ENCODE measurements at places on chromosomes 16 and 17.

DNA sequence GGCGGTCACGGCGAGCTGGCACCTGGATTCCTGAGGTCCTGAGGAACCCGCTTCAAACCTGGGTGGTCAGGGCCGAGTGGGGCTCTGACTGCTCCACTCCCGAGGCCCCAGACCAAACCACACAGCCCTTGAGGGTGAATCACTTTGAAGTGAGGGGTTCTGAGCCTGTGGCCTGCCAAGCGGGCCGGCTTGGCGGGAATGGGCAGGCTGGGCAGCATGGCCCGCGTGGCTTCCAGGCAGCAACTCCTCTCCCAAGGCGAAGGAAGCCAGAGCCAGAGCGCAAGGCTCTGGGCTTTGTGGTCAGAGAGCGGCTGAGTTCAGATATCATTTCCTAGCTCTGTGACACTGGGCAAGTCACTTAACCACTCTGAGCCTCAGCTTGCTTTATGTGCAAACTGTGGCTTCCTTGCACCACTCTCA is 42.7 kb downstream of the CMIP start:
- ATAC-seq, result no peak

DNA sequence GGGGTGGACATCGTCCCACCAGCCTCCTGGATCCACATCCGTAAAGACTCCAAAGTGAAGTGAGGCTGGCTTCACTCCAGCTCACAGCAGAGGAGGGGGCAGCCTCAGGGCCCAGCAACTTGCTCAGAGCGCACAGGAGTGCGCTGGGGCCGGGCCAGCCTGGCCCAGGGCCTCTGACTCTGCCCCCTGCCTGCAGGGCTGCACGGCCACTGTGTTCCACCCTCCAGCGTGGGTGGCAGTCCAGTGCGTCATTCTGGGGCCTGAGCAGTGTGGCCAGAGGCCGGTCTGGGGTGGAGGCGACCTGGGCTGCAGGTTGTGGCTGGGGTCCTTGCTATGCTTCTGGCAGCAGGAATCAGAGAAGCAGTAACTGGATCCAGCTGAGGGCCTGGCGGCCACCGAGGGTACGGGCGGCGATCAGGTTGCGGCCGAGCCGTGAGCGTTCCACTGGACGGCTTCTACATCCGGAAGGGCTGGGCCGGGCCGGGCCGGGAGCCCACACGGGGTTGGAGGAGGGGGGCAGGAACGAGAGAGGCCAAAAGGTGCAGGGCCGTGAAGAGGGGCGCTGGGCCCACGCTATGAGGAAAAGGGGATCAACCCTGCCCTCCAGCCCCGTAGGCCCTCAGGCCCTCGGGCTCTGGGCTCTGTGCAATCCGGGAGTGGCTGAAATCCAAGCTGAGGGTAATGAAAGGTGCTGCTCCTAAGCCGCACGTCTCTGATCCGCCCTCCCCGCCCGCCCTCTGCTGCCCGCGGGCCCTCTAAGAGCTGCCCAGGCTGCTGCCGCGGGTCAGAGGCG is at the start of gene FSCN2:
FSCN2 (plus strand) TSS at position 787 of the 793 bp plus-strand sequence. CDS start 155 bp downstream, outside the sequence.
- ATAC-seq, result no peak

- ATAC-seq, result no peak
Measured at GRCh38 chr17:1146561-1147265, 33.1 kb downstream of the ABR start.

DNA sequence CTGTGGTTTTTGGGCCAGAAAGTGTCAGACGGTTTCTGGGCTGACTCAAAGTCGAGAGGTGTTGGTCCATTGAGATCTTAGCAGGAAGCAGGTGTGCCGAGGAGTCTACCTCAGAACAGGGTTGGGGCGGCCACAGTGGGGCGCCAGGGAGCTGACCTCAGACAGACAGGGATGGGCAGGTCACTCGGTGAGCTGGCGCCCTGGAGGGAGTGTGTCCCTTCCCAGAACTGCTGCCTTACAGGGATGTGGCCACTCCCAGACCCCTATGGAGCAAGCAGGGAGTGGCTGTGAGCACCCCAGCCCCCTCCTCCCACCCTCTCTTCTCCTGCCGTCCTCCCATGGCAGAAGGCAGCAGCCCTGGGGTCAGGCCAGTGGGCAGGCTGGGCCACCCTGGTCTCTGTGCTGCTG is 14.0 kb upstream of the DPEP1 start:
- ATAC-seq, result peak; percentile 14

DNA sequence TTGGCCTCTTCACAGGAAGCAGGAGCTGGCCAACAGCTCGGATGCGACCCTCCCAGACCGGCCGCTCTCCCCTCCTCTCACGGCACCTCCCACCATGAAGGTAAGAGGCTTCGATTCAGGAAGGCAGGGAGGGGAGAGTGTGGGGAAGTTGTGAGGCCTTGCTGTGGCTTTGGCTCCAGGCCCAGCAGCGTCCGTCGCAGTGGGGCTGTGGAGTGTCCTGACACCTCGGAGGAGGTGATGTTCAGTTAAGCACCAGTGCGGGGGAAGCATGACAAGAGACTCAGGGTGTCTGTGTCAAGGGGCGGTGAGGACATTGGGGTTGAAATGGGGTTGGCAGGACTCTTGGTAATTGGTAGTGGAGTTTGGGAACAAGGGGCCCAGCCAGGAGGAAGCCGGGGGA is 109.0 kb downstream of the RAP1GAP2 start:
- ATAC-seq, result no peak

DNA sequence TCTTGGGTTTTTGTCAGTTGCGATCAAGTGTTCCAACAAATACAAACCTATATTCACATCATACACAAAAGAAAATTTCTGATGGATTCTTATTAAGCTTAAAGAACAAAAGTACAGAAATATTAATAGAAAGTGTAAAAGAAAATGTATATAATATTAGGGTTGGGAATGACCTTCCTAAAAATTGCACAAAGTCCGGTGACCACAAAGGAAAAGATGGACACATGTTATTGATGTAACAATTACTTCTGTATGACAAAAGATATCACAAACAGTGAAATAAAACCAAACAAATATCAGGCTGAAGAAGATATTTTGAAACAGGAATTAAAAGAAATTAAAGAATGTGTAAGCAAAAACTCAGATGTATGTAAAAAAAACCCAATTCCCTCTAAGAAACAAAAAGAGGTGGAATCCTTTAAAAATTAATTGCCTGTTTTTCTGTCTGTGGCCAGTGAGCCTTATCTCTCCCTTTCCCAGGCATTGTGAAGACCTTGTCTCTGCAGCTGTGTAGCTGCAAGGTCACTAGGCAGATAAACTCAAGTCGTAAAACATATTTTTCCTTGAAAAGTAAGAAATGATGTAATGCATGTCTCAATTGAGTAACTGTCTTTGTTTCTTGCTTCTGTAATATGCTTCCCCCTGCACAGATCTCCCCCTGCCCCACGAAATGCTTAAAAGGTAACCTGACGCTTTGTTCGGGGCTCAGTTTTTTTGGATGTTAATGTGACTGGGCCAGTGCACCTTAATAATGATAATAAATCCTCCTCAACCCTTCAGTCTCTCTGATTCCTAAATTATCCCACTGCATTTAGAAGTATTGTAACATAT is 2.8 kb downstream of the ST6GALNAC1 start:
- ATAC-seq, result no peak

DNA sequence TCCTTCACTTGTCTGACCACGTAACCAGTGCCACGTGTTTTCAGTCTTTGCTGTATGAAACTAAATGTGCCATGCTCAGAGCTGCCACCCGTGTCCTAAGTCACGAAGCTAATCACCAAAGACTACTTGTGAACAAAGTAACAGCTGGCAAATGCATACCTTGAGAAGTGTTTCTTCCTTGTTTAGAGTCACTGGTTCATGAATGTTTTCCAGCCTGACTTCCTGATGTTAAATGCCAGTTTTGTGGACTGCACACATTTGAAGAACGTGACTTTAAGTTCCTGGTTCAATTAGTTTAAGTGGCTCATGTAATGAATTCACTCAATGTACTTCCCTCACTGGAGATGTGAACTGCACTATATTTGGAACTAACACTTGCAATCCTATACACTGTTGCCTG is 19.9 kb upstream of the KPNB1 start:
- ATAC-seq, result no peak

DNA sequence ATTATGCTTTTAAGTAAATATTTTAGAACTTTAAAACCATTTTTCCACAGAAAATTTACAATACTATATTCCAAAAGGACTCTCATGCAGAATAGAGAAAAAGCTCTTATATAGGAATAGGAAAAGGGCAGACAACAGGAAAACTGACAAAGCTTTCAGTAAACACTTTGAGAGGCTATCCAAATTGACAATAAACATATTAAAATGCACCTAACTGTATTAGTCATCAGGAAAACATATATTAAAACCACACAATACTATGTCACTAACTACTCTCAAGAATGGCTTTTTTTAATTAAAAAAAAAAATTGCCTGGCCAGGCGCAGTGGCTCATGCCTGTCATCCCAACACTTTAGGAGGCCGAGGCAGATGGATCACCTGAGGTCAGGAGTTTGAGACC is 77.3 kb downstream of the CEP112 start:
- no peak for ATAC-seq

GRCh38 chr17:7695586-7695985 is 7.3 kb downstream of the WRAP53 start:
- no peak for ATAC-seq

Data from activated CD4-positive, CD25-positive, alpha-beta regulatory T cell treated with anti-CD3 and anti-CD28 coated beads, Interleukin-2, amount 50 U/mL, for 24 hours (primary cell).